Astrocyte of the spinal cord (primary cell): ENCODE measurements at places on chromosomes 5 and 9.
A peak's percentile ranks its signal among the peaks of the same experiment; 100 is the strongest.

DNA sequence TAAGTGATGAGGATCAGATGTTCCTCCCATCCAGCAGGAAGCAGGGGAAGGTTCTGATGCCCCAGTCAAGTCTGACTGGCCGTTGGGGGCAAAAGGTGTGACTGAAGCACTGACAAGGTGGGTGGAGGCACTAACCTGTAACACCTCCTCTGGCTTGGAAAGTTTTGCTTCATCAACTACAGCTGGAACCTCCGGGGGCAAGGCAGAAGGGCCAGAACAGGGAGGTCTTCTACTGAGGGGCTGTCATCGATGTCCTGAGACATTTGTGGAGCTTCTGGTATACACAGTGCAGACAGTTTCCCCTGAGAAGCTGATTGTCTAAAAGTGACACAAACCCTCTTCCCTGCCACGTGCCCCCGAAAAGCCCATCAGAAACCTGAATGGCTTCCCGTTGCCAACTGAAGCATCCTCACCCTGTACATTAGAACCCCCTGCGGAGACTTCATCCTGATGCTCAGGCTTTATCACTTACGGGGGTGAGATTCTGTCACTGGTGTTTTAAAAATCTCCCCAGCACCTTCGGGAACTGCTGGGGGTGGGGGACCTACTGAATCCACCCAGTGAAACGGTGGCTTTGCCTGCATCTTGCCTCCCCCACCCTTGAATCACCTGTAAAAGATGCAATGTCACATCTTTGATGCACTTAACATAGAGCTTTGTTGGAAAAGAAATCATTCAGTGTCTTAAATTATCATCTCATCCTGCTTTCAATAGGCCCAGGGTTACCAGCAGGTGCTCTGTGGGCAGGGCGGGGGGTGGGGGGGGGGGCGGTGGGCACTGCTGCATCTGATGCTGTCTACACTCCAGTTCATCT, 24.6 kb downstream of the TRAF1 start:
- no peak for DNase-seq

- peak; percentile 88 for DNase-seq
Observed at GRCh38 chr9:109251080-109251775, 69.6 kb downstream of the EPB41L4B start.

DNA sequence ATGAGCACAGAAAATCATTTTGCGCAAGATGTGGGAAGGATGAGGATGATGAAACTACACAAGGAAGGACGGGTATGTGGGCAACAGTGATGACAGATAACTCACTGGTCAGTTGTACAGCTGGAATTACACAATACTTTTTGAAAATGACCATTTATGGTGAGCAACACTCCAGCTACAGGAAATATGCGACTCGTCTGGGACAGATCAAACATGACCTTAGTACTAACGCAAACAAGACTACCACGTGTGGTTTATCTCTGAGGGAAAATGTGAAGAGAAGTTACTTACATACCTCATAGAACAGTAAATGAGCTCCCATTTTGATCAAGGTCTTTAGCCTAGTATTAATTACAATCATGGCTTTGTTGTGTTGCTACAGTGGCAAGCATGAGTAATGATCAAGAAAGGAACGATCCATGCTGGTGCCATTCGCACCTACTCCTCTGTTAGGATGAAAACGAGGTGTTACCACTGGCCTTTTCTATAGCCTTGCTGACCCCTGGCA, 456.9 kb downstream of the BNC2 start:
- peak; percentile 78 for DNase-seq

- DNase-seq: peak; percentile 50
Observed at GRCh38 chr9:115653171-115653606, 500.4 kb upstream of the PAPPA start.

DNA sequence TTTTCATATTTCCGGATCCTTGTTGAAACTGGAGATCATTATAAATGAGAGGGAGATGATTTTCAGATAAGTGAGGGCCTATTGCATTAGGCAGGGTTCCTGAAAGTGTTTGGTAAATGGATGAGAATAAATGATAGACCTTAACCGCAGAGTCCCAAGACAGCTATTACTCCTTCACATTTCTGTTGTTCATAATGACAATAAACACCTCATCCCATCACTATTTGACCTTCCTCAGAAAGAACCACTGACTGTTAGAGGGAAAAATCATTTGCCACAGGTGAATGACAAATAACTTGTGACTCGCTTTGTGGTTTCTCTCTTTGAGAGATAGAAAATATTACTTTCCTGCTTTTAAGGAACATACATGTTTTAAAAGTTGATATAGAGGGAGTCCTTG, 47.3 kb upstream of the TRMT10B start:
- peak; percentile 6 for DNase-seq

- no peak for DNase-seq
Observed at GRCh38 chr9:6925836-6926235, 168.1 kb downstream of the KDM4C start.

- peak; percentile 46 for DNase-seq
Observed at GRCh38 chr5:82466986-82467561, 188.9 kb upstream of the RPS23 start.

DNA sequence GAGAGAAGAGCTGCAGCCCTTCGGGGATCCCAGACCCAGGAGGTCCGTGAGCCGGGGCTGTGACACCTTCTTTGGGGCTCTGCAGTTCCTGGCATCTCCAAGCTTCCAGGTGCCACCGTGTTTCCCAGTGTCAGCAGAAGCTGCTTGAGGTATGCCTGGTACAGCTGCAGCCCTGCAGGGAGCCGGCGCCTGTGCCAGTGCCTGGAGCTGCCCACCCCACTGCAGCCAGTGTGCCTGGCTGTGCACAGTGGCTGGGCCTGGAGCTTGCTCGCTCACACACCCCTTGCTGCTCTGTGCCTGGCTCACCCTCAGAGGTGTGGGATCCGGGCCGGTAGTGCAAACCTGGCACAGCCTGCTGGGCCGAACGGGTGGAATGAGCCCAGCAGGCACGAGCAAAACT, 65.5 kb downstream of the NACC2 start:
- DNase-seq: no peak

DNA sequence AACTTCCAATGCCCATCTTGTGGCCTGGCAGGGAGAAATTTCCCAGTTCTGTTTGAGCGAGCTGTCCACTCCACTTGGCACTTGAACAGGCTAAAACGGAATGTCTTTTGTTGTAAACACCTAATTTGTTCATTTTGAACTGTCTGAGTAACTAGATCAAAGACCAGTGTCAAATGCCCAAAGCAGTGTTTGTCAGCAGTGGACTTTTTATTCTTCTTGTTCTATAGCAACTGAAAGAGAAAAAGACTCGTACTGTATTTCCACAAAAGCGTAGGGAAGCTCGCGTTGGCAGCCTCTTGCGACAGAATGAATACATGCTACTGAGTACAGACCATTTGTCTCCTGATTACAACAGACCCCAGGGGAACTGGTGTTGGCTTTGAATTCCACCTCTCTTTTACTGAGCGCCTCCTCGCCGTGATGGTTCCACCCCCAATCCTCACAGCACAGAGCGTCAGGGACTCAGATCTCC, 601.8 kb upstream of the ZNF608 start:
- peak; percentile 21 for DNase-seq

GRCh38 chr9:95822015-95822414, 53.5 kb upstream of the ERCC6L2 start:
- no peak for DNase-seq
